ENCODE measurements at places on chromosomes 2 and 18.

GRCh38 chr18:9673296-9674251 lies 34.5 kb upstream of the RAB31 start:
- DNase-seq, result no peak

- DNase-seq, result no peak
These were observed 32.2 kb downstream of the DPYSL5 start for GRCh38 chr2:26880161-26880560.

DNA sequence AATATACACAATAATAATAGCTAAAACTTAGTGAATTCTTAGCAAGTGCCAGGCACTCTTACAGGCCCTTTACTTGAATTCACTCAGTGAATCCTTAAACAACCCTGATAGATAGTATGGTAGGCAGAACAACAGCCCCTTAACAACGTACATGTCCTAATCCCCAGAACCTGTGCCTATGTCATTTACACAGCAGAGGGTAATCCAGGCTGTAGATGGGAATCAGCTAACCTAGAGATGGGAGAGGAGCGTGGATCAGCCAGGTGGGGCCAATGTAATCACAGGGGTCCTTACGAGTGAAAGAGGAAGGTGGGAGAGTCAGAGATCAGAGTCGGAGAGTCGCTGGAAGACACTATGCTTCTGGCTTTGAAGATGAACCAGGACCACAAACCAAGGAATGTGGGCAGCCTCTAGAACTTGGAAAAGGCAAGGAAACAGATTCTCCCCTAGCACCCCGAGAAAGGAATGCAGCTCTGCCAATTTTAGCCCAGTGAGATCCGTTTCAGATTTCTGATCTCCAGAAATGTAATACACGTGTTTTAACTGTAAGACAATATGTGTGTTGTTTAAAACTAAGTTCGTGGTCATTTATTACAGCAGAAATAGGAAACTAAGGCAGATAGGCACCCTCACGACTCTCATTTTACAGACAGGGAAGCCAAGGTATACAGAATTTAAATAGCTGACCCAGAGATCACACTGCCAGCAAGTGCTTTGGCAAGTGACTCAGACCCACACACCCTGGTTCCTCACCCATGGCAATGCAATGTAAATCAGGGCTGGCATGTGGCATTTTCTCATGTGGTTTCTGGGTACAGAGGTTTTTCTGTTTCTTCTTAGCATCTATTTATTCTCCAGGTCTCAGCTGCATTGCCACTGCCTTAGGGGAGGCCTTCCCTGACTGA lies 68.9 kb downstream of the DOCK10 start:
- DNase-seq, result no peak

DNA sequence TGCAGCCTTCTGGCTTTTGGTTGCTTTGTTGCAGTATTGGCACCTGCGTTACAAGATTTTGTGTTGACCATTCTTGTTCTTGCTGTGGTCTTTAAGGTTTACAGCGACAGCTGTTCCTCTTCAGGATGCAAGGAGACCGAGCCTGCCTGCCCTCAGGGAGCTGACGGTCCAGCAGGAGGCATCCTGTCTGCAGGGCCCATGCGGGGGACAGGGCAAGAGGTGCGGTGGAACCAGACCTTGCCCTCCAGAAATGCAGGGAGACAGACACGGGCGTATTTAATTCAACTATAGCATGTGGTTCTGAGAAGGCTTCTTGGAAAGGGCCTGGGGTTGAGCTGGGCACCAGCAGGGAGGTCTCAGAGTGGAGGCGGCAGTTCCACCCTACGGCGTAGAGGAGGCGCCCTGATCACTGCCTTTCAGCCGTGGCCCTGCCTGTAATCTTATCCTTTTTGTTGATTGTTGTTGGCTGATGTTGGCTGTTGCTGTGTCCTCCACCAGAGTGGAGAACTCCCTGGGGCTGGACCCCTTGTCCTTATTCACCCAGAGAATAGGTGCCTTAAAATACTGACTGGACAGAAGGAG lies 71.7 kb downstream of the HPCAL1 start:
- DNase-seq, result no peak

DNA sequence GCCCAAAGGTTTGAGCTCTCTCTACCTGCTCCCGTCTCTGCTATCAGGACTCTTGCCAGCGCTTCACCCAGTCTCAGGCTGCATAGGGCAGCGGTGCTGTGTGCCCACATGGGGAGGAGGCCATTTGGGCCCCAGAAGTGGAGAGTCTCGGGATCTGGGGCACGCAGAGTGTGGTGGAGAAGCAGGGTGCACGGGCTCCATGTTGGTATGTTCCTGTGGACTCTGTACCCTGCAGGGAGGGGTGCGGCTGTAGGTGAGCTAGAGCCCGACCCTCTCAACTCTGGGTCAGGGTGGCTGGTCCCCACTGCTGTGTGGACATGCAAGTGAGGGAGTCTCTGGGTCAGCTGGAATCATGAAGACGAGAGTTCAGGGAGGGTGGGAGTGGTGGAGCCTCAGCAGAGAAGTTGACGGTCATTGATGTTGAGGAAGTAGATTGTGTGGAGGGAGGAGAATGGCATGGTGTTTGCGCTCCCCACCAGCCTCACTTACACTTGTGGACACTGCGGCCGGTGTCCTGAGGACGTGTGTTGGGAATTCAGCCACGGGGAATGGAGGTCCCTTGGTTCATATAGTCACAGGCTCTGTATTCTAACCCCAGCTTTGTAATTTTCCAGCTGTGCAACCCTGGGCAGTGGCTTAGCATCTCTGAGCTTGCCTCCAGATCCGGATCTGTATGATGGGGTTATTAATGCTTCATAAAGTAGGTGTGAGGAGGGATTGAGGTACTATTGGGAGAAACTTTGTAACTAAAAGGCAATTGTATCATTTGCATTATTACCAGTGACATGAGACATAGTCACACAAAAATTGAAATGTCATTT lies 840 bp upstream of the PSD4 start:
- no peak for DNase-seq

DNA sequence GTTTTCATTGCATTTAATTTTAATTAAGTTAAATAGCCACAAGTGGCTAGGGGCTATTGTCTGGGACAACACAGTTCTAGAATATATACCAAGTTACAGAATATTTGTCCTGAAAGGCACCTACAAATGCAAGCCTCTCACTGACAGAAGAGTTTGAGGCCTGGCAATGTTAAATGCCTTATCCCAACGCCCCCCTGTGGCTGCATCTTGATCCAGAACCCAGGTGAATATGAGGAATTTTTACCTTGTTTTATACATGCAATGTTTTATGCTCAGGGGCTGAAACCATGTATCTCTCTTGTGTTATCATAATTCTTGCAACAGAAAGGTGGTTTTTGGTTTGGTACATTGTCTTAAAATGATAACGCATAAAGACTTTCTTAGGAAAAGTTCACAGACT lies 71.8 kb upstream of the SEC11C start:
- no peak for DNase-seq

- DNase-seq, result no peak
These were observed 515.5 kb upstream of the MYT1L start for GRCh38 chr2:2846332-2847208.

DNA sequence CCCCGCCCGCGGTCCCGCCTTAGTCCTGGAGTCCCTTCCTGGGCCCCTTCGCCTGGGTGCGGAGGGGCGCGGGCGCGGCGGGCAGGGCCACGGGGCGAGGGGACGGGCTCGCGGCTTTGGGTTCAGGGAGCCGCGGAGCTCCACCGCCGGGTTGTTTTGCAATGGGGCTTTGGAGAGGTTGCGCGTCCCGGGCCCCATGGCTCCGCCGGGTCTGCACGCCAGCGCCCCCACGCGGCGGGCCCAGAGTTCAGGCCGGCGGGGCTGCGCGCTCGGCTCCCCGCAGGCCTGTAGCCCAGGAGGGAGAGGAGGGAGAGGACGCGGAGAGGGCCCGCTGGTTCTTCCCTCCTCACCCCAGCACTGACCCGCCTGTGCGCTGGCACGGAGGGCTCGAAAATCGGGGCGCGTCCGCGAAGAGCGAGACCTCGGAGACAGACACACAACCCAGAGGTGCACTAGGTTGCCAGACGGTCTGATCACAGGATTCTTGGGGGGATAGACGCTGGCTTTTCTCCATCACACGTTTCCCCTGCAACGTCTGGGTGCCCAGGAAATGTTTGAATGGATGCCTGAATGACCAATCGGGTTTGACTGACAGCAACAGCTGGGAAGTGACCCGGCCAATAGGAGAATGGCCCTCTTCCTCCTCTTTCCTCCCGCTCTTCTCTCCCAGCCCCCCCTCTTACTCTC lies 4.9 kb upstream of the SIX2 start:
- DNase-seq, result no peak

DNA sequence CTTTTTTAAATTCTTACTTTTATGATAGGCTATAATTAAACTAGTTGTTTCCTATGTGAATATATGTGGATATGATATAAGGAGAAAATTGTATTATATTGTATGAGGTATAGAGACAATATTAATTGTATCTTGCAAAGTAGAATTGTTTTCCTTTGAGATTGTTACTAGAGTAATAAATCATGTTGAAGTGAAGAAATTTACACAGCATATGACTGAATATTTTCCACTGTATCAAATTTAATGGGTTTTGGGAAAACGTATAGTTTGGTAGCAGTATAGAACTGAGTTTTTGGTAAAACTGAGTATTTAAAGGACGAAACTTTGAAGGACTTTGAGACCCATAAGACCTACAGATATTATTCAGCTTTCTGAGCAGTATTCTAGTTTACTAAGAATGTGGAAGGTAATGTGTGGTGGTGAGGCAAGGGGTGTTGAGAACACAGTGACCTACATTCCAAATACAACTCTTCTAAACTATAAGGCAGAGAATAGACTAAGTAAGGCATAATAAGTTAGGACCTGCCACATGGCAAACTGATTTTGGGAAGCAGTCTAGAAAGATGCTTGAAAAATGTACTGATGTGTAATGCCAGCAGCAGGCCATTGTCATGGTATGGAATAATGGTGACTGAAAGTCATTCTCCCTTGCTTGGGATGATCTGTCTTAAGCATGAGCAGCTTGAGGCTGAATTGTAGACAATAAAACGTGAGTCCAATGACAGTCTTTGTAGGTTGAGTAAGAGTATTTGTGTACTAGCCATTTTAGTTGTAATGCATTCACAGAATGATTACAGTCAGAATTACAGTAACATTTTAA lies 29.6 kb downstream of the PKP4 start:
- no peak for DNase-seq

DNA sequence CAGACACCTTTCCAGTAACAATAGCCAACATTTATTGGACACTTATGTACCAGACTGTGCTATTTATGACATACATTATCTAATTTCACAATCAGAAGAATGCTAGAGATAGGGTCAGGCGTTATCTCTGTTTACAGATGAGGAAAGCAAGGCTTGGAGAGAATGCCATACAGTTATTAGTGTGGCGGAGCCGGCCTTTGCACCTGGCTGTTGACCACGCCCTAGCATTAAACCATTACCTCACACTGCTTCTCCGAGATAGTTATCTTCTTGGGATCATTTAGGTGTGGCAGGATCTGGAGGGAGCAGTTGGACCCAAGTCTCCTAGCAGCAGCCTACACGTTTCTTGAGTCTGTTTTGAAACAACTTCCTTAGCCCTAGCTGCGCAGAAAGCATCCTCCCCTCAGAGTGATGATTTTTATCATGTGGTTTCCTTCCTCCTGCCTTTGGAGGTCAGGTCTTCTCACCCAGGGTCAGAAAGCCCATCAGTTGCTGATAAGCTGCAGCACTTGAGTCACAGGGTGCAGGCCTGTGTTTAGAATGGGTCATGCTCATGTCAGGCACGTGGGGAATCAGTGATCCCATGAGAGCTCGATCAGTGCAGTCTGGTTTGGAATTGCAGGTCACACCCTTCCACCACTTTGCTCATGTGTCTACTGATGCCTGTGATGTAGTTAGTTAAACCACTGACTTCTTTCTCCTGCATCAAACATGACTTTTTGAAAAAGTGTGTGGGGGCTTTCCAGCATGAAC lies 118.2 kb downstream of the SPTBN1 start:
- no peak for DNase-seq

DNA sequence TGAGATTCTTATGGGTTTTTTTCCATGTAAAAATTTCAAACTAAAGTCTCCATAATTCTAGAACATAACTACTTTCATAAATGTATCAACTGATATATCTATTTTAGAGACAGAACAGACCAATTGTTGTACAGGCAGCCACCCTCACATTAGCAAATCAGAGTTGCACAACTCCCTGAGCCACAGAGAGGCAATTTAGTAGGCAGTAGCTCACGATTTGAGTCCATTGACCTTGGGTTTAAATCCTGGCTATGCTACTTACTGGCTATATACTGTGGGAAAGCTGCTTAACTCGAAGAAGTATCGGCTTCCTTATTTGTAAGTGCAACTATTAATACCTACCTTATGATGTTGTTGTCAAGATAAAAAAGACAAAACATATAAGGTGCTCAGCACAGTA lies 16.2 kb downstream of the MTIF2 start:
- DNase-seq, result no peak

GRCh38 chr2:148888986-148889385 lies 14.0 kb downstream of the KIF5C start:
- no peak for DNase-seq

DNA sequence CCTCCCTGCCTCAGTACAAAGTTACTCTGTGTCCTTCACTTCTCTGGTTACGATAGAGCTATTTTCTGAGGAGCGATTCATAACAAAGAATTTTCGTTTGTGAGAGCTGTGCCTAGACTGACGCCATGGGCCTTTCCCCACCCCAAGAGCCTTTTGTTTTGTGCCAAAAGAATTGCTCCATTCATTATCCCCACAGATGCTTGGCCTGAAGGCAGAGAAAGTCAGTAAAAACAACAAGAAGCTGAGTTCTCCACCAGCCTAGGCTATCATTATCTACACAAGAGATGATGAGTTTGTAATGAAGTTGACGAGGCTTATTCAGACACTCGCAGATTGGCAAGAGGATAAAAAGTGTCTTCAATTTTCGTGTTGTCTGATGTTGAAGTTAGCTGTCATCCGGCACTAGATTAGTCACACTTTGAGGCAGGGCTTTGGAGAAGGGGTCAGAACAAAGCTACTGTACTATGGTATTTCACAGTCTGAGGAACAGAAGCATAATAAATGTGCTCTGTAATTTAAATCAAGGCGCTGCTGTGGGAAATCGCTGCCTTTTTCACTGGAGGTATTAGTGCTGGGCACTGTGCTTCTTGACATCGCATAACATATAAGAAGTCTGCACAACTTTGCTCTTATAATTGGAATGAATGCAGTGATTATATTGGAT lies 278.4 kb upstream of the FIGN start:
- no peak for DNase-seq

GRCh38 chr18:9422816-9423519 lies 52.3 kb upstream of the RALBP1 start:
- DNase-seq, result no peak

DNA sequence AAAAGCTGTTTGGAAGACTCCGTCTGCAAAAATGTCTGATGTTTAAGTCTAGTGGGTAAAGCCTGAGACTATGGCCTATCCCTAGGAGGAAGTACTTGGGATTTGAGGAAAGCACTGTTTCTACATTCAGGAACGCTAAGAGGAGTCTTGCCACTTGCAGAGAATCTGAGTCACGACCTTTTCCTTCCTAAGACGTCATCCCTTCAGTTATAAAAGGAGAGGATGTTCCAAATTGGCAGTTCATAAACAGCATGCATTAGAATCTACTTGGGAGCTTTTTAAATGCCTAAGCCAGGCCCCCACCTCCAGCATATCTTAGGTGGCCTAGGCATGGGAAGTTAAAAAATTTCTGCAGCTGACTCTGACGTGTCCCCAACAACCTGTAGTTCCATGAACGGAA lies 125.9 kb downstream of the TTC32 start:
- no peak for DNase-seq
